T-cell (primary cell): ENCODE measurements at places on chromosomes 12 and 14.
A peak's percentile ranks its signal among the peaks of the same experiment; 100 is the strongest.

DNA sequence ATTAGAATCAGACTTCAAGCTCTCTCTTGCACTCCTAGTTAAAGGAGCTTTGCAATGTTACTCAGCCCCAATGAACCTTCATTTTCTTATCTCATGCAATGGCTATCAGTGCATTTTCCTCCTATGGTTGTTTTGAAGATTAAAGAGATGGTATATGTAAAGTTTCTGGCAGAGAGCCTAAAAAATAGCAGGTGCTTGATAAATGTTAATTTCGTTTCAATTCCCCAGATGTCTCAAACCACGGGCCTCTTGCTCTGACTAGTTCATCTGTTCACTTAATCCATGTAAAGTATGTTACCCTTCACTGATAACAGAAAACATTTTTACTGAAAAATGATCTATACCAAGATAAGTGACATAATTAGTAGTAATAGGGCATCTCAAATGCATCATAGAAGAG lies 735.4 kb upstream of the USP15 start:
- H3K36me3 ChIP-seq = no peaks in the 10 kb centered on the region
- H3K4me1 ChIP-seq = no peaks in the 10 kb centered on the region
- no peak overlapping the region for H3K27ac ChIP-seq
- H3K4me3 ChIP-seq = no peak overlapping the region

DNA sequence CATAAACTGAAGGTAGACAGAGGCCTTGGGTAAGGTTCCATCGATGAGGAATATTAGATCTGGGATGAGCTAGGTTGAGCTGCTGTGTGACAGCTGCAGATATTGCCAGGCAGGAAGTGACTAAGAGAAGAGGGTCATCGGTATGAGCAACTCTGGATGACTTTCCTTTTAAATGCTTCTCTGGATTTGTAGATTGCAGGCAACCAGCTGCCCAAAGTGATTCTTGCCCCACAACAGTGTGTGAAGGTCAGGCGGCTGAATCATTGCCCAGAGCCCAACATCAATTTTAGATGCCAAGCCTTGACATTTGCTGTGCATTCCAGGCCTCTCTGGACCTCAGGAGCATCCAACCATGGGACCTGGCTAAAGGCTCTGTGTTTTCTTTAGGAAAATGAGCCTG lies 255.9 kb downstream of the DPF3 start:
- peaks cover 3% of the 10 kb centered on the region for H3K27me3 ChIP-seq
- H3K4me3 ChIP-seq = no peak overlapping the region
- H3K36me3 ChIP-seq = no peaks in the 10 kb centered on the region
- DNase-seq = no peak
- no peaks in the 10 kb centered on the region for H3K4me1 ChIP-seq
- H3K27ac ChIP-seq = no peak overlapping the region

DNA sequence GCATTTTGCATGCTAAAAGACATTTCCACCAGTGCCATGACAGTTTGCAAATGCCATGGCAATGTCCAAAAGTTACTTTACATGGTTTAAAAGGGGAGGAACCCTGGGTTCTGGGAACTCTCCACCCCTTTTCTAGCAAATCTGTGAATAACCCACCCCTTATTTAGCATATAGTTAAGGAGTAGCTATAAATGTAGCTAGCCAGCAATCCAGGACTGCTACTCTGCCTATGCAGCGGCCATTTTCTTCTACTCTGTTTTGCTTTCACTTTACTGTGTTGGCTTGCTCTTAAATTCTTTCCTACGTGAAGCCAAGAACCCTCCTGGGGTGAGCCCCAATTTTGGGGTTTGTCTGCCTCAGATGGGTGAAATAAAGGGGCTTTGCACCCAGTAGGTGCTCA lies 141.0 kb downstream of the PTPN11 start:
- H3K4me3 ChIP-seq = no peak overlapping the region
- H3K4me1 ChIP-seq = no peaks in the 10 kb centered on the region
- no peaks in the 10 kb centered on the region for H3K36me3 ChIP-seq
- H3K27ac ChIP-seq = no peak overlapping the region
- no peak for DNase-seq

- H3K27me3 ChIP-seq = peaks cover 26% of the 10 kb centered on the region
- H3K4me3 ChIP-seq = no peak overlapping the region
- no peaks in the 10 kb centered on the region for H3K4me1 ChIP-seq
- no peak for DNase-seq
These were observed 53.9 kb upstream of the NCOR2 start for GRCh38 chr12:124621296-124621660.

DNA sequence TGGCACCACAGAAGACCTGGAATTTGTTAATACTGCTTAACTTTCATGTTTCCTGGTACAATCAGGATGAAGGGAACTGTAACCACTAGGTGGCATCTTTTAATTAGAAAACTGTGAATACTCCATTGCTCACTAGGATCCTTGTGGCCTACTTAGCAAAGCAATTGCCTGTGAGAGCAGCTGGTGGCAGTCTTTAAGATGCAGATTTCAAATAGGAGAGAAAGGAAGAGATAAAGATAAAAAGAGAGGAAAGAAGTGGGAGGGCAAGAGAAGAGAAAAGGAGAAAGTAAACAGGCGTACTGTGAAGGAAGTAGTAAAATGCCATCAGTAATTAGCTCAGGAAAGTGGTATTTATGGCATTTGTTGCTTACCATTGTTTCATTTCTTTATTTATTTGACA lies 114.5 kb downstream of the RAD51B start:
- H3K4me1 ChIP-seq = no peaks in the 10 kb centered on the region
- no peak overlapping the region for H3K27ac ChIP-seq
- no peak overlapping the region for H3K4me3 ChIP-seq
- H3K27me3 ChIP-seq = no peaks in the 10 kb centered on the region

DNA sequence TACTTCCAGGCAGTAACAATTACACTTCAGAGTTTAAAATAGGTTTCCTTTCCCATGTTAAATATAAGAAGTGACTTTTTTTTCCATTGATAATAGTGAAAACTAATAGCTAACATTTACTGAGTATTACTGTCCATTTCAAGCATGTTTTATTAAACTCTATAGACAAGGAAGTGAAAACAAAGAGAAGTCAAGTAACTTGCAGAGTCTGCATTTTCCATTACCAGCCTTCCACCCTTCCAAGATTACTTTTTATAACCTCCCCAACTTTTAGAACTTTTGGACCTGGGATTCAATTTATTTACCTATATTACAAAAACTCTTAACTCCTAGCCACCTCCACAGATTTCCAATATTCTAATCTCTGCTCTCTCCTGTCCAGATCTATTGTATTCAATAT lies 67.7 kb downstream of the SEC23A start:
- H3K27me3 ChIP-seq = no peaks in the 10 kb centered on the region
- H3K4me3 ChIP-seq = no peak overlapping the region
- no peak overlapping the region for H3K27ac ChIP-seq

- H3K4me3 ChIP-seq = no peak overlapping the region
- peaks cover 5% of the 10 kb centered on the region for H3K36me3 ChIP-seq
- peaks cover 3% of the 10 kb centered on the region for H3K27me3 ChIP-seq
- peak; percentile 38 for DNase-seq
These were observed 22.9 kb downstream of the JKAMP start for GRCh38 chr14:59507063-59507751.

DNA sequence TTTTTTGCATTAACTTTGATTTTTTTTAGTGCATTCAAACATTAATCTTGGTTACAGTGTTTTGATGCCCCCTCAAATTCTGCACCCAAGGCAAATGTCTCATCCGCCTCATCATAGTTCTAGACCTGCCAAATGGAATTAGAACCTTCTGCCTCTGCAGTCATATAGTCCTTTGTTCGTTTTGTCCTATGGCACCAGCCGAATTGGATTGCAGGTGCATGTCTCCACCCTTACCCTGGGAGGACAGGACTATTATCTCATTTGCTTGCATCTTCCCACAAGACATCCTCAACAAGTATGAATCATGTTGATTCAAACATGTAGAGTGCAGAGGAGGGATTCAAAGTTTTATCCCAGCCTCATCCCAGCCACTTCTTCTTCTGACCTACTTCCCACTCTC lies 579.1 kb downstream of the VRK1 start:
- no peaks in the 10 kb centered on the region for H3K36me3 ChIP-seq
- H3K27ac ChIP-seq = no peak overlapping the region
- no peaks in the 10 kb centered on the region for H3K27me3 ChIP-seq

- DNase-seq = no peak
- H3K27me3 ChIP-seq = no peaks in the 10 kb centered on the region
- H3K4me1 ChIP-seq = peaks cover 23% of the 10 kb centered on the region
- H3K4me3 ChIP-seq = no peak overlapping the region
These were observed 10.2 kb downstream of the TPCN1 start for GRCh38 chr12:113231235-113232088.

- peak overlapping the region; percentile 9 for H3K27ac ChIP-seq
- no peaks in the 10 kb centered on the region for H3K27me3 ChIP-seq
- peaks cover 12% of the 10 kb centered on the region for H3K36me3 ChIP-seq
- H3K4me3 ChIP-seq = no peak overlapping the region
- peak; percentile 22 for DNase-seq
- H3K4me1 ChIP-seq = peaks cover 44% of the 10 kb centered on the region
These were observed 96.7 kb downstream of the RFLNA start for GRCh38 chr12:124391340-124392261.

GRCh38 chr12:90301095-90301494 lies 592.5 kb upstream of the ATP2B1 start:
- peaks cover 15% of the 10 kb centered on the region for H3K4me1 ChIP-seq
- DNase-seq = no peak
- no peaks in the 10 kb centered on the region for H3K27me3 ChIP-seq
- H3K27ac ChIP-seq = no peak overlapping the region
- no peak overlapping the region for H3K4me3 ChIP-seq

GRCh38 chr12:98532687-98533304 lies 17.4 kb downstream of the TMPO start:
- no peak overlapping the region for H3K27ac ChIP-seq
- H3K36me3 ChIP-seq = peaks cover 7% of the 10 kb centered on the region
- H3K27me3 ChIP-seq = no peaks in the 10 kb centered on the region
- no peak overlapping the region for H3K4me3 ChIP-seq
- no peaks in the 10 kb centered on the region for H3K4me1 ChIP-seq
- DNase-seq = no peak

DNA sequence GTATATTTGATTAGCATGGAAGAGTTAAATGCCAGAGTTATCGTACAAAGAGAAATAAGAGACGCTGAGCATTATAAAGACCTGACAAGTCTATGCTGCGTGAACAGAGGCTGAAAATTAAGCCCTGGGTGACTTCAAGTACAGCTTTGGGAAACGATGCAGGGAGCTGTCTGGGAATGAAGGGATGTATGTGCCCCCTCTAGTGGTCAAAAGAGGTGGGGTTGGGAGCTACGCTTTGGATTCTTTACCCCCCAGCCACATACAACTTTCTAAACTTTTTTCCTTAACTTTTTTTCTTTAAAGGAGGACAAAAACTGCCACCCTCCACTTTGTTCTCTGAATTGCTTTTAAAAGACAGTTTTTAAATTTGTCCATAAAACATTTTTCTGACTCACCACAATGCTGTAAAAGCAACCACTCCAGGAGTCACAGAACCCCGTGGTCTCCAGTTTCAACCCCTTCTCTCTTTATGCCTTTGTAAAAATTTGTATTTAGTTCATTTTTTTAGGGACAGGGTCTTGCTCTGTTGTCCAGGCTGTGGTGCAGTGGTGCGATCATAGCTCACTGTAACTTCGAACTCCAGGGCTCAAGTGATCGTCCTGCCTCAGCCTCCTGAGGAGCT lies 59.4 kb downstream of the ZNF664 start:
- no peaks in the 10 kb centered on the region for H3K4me1 ChIP-seq
- H3K4me3 ChIP-seq = no peak overlapping the region
- H3K36me3 ChIP-seq = no peaks in the 10 kb centered on the region
- peaks cover 14% of the 10 kb centered on the region for H3K27me3 ChIP-seq
- no peak overlapping the region for H3K27ac ChIP-seq
- DNase-seq = no peak

GRCh38 chr12:53776872-53777271 lies 25.1 kb upstream of the CISTR start:
- no peak overlapping the region for H3K4me3 ChIP-seq
- no peak overlapping the region for H3K27ac ChIP-seq
- DNase-seq = no peak
- no peaks in the 10 kb centered on the region for H3K36me3 ChIP-seq

DNA sequence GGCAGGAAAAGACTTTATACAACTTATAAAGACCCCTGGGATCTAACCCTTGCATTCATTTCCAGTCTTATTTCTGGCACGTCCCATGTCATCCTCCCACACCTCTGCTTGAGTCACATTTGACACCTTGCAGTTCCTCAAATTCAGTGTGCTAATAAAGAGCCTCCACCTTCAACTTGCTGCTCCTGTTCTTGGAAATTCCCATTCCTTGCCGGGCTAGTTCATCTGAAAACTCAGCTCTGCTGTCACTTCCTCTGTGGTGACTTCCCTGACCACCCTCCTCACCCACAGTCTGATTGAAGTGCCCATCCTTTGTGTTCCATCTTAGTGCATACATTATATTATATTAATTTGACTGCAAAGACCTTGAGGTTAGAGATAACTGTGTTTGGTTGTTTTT lies 37.4 kb upstream of the PSMA6 start:
- H3K4me1 ChIP-seq = no peaks in the 10 kb centered on the region
- H3K27me3 ChIP-seq = no peaks in the 10 kb centered on the region
- no peak for DNase-seq
- H3K27ac ChIP-seq = no peak overlapping the region
- H3K4me3 ChIP-seq = no peak overlapping the region

- no peaks in the 10 kb centered on the region for H3K27me3 ChIP-seq
- H3K4me1 ChIP-seq = no peaks in the 10 kb centered on the region
- no peaks in the 10 kb centered on the region for H3K36me3 ChIP-seq
- no peak overlapping the region for H3K4me3 ChIP-seq
These were observed 94.7 kb downstream of the ERGIC2 start for GRCh38 chr12:29286081-29286790.

DNA sequence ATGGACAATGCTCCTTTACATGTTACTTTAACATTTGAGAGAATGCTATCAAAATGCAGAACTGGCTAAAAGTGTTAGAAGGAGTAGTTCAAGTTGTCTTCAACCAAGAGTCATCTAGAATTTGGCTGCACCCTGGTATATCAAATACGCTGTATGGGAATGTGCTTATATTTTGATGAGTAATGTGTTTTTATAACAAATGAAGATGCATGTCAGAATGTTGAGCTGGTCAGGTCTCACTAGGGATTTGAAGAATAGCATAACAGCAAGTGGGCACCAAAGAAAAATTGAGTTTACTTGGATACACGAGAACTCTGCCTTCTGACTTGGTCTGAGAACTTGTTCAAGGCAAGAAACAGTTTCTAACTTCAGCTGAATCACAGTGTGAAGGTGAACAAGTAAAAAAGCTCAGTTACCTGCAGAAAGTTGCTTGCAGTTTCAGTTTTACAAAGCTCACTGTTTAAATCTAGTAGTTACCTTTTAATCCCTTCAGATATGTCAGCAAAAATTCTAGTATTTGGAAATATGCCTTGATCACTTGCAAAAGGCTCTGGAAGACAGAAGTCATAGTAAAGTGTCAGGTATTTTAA lies 82.3 kb downstream of the PDE3A start:
- no peaks in the 10 kb centered on the region for H3K36me3 ChIP-seq
- H3K4me3 ChIP-seq = no peak overlapping the region
- H3K4me1 ChIP-seq = no peaks in the 10 kb centered on the region
- no peaks in the 10 kb centered on the region for H3K27me3 ChIP-seq
- H3K27ac ChIP-seq = no peak overlapping the region

GRCh38 chr12:41739066-41739465 lies 405.6 kb downstream of the GXYLT1 start:
- H3K4me3 ChIP-seq = no peak overlapping the region
- no peak overlapping the region for H3K27ac ChIP-seq
- H3K27me3 ChIP-seq = no peaks in the 10 kb centered on the region
- DNase-seq = no peak
- H3K4me1 ChIP-seq = no peaks in the 10 kb centered on the region
